ENCODE measurements at places on chromosomes 5 and 9.

GRCh38 chr5:113123618-113124017, 147.0 kb downstream of the DCP2 start:
- no peak for DNase-seq

DNA sequence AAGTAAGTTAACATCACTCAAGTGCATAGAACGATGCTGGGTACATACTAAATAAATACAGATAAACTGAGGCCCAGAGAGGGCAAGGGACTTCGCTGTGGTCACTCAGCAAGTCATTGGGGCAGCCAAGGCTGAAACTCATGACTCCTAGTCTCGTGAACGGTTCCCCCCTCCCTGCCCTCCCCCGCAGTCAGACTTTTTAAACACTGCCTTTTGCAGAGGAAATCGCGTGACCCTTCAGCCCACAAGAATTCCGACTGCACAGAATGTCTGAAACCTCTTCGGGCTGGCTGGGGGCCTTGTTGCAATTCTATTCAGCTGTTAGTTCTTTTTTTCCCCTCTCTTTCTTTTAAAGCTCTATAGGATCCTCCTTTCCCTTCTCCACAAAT, 28.1 kb downstream of the NEK6 start:
- peak; percentile 47 for DNase-seq

DNA sequence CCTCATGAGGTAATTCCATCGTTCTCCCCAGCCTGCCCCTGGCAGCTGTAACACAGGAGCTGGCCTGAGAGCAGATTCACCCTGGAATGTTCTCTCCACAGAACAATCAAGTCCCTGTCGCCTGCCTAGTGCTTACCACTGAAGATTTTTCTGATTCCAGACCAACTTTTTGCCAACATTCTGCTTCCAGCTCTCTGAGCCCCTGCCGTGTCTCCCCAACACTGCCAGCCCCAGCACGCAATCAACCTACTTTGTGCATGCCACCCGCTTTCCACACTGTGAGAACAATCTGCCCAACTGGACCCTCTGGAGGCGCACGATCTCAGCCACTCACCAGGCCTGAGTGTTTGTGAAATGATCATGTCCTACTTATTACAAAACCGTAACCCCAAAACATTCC, 62.6 kb downstream of the PSMB7 start:
- DNase-seq = no peak

GRCh38 chr5:40410964-40411635, 268.6 kb upstream of the PTGER4 start:
- DNase-seq = no peak

DNA sequence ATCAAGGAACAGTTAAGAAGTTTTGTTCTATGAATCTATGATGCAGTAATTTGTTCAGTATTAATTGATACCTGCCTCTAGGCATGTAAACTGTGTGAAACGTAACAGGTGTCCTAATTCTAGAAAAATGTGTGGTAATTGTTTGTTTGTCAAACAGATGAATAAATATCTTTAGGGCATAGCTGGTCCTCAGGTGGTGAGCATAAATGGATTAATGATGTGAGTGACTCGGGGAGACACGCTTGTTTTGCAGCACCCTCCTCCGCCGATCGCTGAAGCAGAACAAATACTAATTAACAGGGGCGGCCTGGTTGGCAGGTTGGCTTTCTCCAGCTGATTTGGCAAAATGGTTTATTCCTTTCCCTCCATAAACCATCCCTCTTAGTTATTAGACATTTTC, 88.8 kb downstream of the TLE4 start:
- no peak for DNase-seq

- no peak for DNase-seq
Observed at GRCh38 chr5:56814361-56814962, 887 bp upstream of the MAP3K1 start.

DNA sequence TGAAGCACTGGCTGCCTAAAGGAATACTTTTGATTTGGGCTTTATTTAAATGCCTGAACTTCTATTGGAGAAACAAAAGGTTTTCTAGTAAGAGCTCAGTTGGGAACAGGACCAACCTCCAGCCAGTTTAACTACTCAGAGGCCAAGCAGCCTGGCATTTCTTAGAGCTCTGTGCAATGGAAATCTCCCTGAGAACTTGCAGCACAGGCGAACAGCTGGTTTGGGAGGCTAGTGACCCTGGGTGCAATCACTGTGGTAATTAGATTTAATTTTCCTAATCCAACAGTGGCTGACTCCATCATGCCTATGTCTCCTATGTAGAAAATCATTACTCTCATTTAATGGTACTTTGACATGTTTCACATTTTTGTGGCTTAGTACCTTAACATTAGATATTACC, 1.0 kb upstream of the CDH6 start:
- DNase-seq = no peak

DNA sequence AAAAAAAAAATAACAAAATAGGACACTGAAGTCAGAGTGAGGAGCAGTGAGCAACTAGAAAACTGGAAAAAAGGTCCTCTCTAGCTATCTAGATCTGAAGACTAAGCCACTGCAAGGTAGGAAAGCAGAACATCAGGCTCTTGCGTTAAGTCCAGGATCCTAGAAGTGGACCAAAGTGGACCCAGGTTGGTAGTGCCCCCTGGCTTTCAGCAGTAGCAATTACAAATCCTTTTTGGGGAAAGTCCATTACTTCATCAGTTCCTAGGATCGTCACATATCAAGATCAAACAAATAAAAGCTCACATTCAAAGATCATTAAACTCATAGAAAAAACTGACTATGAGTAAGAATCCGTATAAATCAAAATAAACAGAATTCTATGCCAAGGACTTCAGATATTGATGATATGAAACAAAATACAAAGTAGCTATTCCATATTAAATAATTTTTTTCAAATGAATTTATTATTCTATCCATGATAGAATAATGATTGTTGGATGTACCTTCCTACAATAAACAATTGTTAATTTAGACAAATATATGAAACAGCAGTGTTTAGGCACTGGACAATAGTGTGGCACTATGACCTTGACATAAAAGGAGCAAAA, 6.5 kb upstream of the RICTOR start:
- DNase-seq = no peak

DNA sequence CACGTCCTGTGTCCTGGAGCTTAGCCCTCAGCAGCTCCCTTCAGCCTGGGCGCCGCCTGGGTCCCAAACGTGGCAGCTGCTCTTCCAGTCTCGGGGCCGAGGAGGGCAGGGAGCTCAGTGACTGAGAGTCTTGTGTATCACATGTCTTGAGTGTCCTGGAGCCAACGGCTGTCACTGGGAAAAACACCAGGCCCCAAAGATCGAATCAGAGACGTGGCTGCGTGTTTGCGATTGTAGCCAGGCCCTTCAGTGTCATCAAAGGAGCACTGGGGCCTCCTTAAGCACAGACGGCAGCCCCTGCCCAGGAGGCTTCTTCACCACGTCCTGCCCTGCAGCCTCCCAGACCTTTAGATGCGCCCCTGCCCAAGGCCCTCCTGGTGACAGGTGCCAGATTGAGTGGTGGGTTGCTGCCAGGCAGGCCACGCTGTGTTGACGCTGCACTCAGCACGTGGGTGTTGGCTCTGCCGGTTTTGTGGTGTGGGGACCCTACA, 5.7 kb upstream of the EXOC3 start:
- no peak for DNase-seq

- DNase-seq = no peak
Observed at GRCh38 chr9:36317766-36318165, 59.5 kb upstream of the GNE start.

DNA sequence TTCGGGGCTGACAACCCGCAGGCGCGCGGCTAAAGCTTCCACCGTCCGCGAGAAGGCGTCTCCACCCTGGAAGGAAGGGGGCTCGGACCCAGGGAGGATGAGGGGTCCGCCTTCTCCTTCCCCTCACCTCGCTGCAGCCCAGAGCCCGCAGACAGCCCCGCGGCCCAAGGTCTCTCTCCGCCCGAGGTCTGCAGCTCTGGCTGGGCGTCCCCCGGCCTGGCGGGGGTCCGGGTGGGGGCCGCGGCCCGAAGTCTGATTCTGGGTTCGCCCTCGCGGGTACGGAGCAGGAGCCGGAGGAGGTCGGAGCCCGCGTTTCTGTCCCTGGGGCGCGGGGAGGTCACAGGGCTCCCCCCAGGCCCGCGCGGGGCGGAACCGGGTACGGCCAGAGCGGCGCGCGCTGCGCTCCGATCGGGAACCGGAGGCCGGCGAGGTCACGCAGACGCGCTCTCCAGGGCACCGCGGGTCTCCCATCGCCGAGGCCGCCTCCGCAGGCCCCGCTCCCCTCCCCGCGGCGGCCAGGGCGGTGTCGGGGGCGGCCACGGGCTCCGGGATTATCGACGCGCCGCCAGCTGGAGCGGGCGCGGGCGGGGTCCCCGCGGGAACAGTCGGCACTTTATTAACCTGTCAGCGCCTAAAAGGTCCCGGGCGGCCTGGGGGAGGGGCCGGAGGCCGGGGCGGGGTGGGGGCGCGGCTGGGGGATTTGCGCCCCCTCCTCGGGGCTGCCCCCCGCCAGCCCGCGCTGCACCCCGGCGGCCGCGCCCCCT, 11.6 kb downstream of the LHX3 start:
- DNase-seq = no peak

DNA sequence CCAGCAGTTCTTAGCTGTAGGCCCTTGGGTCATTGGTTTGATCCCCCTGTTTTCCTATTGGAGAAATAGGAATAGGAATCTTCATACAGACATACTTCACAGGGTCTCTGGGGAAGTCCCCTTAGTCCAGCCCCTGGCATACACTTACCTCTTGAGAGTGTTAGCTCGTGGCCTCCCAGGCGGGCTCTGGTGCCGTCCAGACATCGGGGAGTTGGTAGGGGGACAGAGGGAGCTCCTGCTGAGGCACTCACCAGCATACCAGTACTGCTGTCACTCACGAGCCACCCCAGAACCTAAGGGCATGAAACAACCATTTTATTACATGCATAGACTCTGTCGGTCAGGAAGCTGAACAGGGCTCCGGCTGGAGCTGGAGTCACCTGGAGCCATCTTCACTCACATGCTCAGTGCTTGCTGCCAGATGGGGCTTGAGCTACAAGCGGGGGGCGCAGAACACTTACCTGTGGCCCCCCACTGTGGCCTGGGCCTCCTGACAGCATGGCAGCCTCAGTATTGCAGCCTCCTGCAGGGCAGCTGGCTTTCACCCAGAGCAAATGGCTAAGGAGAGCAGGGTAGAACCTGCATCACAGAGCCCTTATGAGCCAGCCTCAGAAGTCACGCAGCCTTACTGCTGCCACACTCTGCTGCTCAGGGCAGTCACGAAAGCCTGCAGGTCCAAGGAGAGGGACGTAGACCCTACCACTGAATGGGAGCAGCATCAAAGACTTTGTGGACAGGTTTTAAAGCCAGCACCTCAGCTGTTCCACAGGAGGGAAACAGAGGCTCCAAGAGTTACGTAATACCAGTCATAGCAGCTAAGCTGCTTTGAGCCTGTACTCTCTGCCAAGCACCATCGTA, 58.3 kb upstream of the ANGPTL2 start:
- no peak for DNase-seq

DNA sequence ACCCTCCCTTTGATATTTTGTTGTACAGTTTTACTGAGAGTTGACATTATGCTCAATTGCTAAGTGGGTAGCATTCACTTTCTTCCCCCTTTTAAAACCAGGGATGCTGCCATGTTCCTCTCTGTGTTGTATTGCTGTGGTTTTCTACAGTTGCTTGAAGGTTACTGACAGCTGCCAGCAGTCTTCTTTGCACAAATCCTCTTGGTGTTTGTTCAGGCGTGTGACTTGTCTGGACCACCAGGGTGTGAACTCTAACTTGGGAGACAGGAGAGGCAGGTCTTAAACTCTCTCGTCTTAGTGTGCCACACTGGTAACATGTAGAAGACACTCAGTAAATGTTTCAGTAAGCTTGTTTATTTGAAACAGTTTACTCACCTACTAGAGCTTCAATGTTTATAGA, 25.1 kb downstream of the SLC44A1 start:
- no peak for DNase-seq

- DNase-seq = no peak
Observed at GRCh38 chr5:61626639-61627282, 294.7 kb downstream of the ZSWIM6 start.

- DNase-seq = no peak
Observed at GRCh38 chr5:29263915-29264351, 1929.6 kb upstream of the CDH6 start.

GRCh38 chr9:31302620-31303418, 1081.6 kb upstream of the ACO1 start:
- DNase-seq = no peak

- DNase-seq = peak; percentile 42
Observed at GRCh38 chr5:57538341-57538955, 55.8 kb upstream of the ACTBL2 start.

GRCh38 chr5:38286002-38286401, 27.6 kb downstream of the EGFLAM start:
- no peak for DNase-seq

- DNase-seq = peak; percentile 90
Observed at GRCh38 chr5:176388444-176389134, at the start of the genes HIGD2A and NOP16. TSS of gene HIGD2A (plus strand) at chr5:176388751. CDS start at chr5:176388820, 69 bp downstream. TSS of gene NOP16 (minus strand) at chr5:176388598. CDS start at chr5:176388539, 59 bp downstream.

- no peak for DNase-seq
Observed at GRCh38 chr5:8060235-8060952, 191.4 kb downstream of the MTRR start.

DNA sequence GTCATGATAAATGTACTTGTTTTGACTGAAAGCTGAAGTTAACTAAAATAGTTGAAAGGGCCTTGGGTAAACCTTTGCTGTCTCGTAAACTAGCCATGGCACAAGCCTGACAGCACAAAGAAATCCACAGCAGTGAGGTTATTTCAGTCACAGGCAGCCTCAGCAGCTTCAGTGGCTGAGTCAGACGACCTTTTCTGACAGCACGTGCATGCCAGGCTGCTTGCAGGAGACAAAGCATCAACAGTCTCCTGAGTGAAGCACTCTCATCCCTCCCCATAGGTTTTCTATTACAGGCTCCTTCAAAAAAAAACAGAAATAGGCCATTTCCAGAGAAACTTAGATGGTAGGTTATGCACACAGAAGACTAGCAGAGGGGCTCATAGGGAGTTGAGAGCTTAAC, 34.6 kb downstream of the OXCT1 start:
- peak; percentile 62 for DNase-seq

DNA sequence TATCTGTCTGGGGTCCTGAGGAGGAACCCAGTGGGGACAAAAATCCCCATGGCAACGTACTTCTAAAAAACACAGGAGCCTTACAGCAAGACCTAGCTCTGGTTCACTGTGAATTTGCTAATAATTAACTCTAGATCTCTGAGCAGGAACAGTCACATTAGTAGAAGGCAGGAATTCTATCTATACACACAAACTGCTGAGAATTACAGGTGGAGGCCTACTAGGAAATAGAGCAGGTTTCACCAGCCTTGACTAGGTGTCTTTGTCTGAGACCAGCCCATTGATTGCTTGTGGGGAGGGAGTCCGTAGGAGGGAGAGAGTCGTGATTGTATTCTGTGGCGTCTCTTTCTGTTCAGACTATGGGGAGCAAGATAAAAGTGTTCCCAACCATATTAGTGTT, 44.8 kb downstream of the PRLR start:
- DNase-seq = no peak

DNA sequence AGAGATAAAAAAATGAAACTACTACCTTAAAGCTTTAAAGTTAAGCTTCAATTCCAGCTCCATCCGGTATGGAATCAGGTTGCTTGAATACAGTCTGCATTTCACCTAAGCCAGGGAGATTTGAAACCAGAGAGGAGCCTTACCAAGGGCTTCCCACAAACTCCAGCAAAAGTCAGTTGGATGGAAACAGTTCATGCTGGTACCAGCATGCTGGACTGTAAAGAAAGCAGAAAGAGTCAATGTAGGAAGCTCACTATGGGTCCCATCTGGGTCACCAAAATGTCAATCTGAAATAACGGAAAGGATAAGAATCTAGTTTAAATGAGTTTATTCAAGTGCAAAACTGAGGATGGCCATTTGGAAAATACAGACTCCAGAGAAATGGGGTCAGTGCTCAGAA, 65.3 kb downstream of the CDO1 start:
- DNase-seq = no peak

Data from T1000 (cell line).